ENCODE measurements at places on chromosomes 11 and 22. TPM values are rescaled to one million over a fixed set of nuclear protein-coding genes. Genes with fewer than 3 reads are reported as not detected.
A peak's percentile ranks its signal among the peaks of the same experiment; 100 is the strongest.

GRCh38 chr11:116366451-116366850 is 406.3 kb downstream of the BUD13 start:
- DNase-seq = peak; percentile 22

GRCh38 chr22:40727070-40727963 is 48.0 kb downstream of the MCHR1 start:
- no peak for DNase-seq

DNA sequence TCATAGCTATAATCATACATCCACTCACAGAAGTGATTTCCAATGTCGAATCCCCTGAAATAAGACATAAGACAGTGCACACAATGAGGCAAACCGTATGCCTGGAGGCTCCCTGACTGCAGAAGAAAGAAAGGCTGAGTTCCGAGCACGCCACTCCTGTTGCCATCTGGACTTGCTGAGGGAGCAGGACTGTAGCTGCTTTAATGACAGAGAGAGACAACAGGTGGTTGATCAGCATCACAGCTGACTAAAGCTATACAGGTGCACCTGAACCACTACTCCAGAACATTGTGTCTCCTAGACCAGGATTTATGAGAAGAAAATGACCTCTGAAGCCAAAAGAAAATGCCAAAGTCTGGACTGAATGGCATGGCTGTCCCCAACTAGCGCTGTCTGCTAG is 27.0 kb downstream of the TCIRG1 start:
- DNase-seq = no peak

DNA sequence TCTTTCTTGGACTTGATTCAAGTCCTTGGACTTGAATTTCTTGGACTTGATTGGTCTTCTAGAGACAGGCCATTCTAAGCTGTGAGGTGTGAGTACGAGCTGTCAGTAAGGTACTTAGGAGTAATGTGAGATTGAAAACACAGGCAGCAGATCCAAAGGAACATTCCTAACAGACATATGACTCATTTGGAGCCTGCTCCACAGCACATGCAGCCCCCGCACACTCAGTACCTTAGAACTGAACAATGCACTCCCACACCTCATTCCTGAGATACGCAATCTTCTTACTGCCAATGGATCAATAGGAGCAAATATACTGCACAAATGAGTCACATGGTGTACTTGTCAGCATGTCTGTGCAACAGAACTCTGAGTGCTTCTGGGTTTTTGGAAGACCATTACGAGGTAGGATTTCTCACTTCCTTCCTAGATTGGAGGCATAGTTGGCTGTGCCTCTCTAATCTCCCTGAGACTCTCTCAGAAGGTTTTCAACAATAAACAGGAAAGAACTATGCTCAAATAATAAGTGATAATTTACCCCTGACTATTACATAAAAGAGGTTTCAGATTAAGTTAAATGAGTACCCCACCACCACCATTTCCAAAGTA is 243.1 kb downstream of the KCNA4 start:
- no peak for DNase-seq

- no peak for DNase-seq
Observed at GRCh38 chr11:102420547-102420946, 32.0 kb downstream of the TMEM123 start.

DNA sequence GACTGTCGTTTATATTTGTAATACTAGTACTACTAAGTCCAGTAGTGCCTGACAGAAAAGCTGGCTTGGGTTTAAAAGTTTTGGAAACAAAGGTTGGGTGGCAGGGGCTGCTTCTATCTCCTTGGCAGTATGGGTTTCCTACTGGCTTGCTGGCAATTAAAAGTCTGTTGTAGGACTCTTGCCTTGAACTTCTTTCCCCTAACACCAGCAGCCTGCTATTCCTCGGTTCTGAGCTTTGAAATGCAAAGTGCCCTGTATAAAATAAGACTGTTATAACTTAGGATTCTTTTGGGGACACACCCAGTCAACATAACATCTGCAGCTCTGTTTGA is 1.3 kb downstream of the RNF169 start:
- DNase-seq = no peak

- peak; percentile 83 for DNase-seq
Observed at GRCh38 chr22:43013355-43014315, 1.3 kb downstream of the PACSIN2 start.

DNA sequence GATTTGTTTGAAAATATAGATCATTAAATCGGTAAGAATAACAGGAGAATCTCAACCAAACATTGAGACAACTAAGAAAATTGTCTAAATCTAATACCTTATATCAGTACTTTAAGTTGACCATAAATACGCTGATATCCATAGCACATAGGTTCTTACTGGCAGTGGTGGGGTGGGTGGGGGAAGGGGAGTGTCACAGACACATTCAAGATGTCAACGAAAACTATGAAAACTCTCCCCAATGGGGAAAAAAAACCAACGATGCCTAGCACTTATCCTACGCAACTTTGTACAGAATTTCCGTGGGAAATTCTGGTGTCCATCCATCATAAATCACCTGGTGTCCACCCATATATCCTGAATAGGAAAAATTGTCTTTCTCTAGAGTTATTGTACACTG is 6.2 kb downstream of the GRAP2 start:
- DNase-seq = no peak

GRCh38 chr22:21694795-21695429 is 29.1 kb downstream of the PPIL2 start:
- no peak for DNase-seq

DNA sequence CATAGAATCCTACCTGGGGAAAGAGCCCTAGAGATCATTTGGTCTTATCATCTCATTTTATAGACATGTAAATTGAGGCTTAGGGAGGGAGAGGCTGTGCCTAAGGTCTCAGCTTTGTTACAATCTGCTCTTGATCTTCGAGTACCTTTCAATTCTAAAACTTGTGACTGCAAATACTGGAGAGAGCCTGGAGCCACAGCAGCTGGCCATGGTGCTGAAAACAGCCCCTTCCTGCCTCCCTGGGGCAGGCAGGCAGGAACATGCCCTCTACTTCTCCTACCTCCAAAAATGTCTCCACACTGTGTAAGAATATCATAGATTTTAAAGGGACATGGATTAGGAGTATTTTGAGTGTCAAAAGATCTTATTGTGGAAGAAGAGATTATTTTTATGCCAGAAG is 52.2 kb downstream of the C22orf42 start:
- DNase-seq = peak; percentile 19

- DNase-seq = no peak
Observed at GRCh38 chr11:9070749-9071491, 20.5 kb downstream of the SCUBE2 start.

DNA sequence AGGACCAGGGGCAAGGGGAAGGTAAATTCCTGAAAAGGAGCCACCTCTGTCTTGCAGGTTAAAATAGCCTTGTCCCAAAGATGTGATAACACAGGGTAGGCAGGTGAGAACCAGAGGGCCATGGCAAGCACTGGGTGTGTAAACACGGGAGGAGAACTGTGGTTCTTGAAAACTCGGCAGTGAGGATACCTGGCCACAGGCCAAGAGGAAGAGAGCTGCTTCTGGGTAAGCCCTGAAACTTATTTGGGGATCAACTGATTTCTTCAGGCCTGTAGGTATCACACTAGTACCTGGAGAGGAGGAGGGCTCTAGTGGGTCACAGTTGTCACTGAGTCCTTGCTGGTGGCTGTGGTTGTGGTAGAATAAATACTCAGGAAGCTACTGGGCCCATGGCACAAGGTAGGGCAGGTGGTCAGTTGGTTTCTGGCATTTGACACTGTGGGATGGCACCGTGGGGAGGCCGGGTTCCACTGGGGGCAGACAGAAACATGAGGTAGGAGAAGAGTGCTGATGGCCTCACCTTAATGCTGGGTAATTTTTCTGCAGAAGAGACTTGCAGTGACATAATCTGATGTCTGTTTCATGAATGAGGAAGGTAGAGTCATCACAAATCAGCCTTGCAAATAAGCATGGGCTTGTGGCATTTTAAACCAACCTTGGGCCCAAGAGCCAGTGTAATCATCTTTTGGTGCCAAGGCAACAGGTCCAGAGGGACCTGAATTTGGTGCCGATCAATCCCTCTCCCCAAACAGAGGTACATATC is 22.0 kb downstream of the AMPD3 start:
- no peak for DNase-seq

DNA sequence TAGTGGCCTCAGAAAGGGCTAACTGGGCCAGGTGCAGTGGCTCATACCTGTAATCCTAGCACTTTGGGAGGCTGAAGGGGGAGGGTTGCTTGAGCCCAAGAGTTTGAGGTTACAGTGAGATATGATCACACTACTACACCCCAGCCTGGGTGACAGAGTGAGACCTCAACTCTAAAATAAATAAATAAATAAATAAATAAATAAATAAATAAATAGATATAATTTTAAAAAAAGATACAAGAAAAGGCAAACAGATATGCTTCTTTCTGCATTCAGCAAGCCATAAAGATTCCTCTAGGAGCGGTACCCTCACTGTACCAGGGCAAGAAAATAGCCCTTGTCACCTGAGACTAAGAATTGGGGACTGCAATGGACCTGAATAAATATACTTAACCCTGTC is 1.3 kb upstream of the RSPH14 start:
- no peak for DNase-seq

Gene MRGPRD
- not detected for total RNA-seq

Gene CYB5R2
- total RNA-seq = 0.25 TPM

Gene TUB
- total RNA-seq = 1.4 TPM

Gene KCNK4
- not detected for total RNA-seq

Gene LIMK2
- total RNA-seq = 78.9 TPM

All from dermis microvascular lymphatic vessel endothelial cell (primary cell).